Fibroblast of lung (primary cell): ENCODE measurements at places on chromosomes 6 and 20. TPM values are rescaled to one million over a fixed set of nuclear protein-coding genes. Genes with fewer than 3 reads are reported as not detected.

BANF2 gene
- polyA plus RNA-seq: not detected in 2 replicates

C20orf96 gene
- 8.5 and 8.9 TPM in 2 replicates for polyA plus RNA-seq

ERVFRD-1 gene
- not detected in 2 replicates for polyA plus RNA-seq

GRCh38 chr20:47196091-47197081 is 160.1 kb downstream of the ZMYND8 start:
- H3K4me3 ChIP-seq: no peak overlapping the region
- no peaks in the 10 kb centered on the region for H3K27me3 ChIP-seq
- peak; percentile 63 for DNase-seq
- no peaks in the 10 kb centered on the region for H3K4me1 ChIP-seq
- no peaks in the 10 kb centered on the region for H3K36me3 ChIP-seq

DNA sequence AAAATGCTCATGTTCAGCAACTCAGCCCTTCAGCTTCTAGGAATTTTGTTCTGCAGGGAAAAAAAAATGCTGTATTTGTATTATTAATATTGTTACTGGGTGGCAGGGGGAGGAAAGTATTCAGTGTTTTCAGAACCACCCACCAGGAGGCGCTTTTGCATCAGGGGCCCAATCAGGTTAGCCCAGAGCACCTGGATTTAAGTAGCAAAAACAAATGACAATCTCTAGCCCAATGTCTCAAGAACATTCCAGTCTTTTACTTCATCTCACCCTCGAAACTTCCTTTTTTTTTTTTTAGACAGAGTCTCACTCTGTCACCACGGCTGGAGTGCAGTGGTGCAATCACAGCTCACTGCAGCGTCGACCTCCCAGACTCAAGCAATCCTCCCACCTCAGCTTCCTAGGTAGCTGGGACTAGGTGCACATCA is 635 bp upstream of the C20orf203 start:
- no peaks in the 10 kb centered on the region for H3K36me3 ChIP-seq
- peaks cover 4% of the 10 kb centered on the region for H3K4me1 ChIP-seq
- H3K4me3 ChIP-seq: no peak overlapping the region
- H3K27ac ChIP-seq: no peak overlapping the region

- H3K4me3 ChIP-seq: peak overlapping the region; percentile 23
- no peak overlapping the region for H3K27ac ChIP-seq
- H3K4me1 ChIP-seq: peaks cover 7% of the 10 kb centered on the region
- no peaks in the 10 kb centered on the region for H3K36me3 ChIP-seq
- DNase-seq: peak; percentile 95
Observed at GRCh38 chr20:57698116-57698866, 11.5 kb downstream of the PMEPA1 start.

DNA sequence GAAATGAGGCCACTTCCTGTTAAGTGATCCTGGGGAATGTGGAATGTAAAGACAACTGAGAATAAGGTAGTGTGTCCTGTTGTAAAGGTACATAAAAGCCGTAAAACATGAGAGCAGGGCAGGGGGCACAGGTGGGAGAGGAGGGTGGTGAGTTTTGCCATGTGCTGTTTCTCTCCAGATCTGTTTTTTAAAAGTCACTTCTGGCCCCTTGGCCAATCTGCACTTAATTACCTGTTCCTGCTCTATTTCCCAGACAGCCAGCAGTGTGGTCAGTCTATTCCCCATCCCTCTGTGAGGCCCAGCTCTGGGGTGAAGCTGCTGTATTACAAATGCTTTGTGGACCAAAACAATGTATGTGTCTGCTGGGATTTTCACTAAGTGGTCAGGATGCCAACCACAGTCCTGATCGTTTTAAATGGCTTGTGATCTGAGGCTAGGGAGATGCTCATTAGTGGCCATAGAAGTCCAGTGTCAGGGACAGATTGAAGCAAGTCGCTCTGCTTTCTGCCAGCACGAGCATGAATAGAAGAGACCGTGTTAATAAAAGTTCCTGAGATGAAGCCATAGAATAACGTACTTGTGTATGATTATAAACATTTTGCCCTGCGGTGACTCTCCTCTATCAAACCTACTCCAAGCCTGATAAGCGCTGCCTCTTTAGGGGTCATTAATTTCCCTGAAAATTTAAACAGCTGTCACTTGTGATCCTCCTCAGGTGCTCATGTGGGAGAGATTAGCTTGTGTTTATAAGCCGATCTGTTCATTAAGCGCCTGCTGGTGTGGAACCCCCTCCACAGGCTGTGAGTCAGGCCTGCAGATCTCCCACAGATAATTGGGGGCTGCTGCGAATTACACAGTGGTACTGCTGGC is 111.8 kb upstream of the CENPW start:
- no peaks in the 10 kb centered on the region for H3K36me3 ChIP-seq
- no peak overlapping the region for H3K27ac ChIP-seq
- H3K27me3 ChIP-seq: no peaks in the 10 kb centered on the region
- no peak overlapping the region for H3K4me3 ChIP-seq
- no peak for DNase-seq
- no peaks in the 10 kb centered on the region for H3K4me1 ChIP-seq

- no peak overlapping the region for H3K27ac ChIP-seq
- DNase-seq: no peak
- no peaks in the 10 kb centered on the region for H3K4me1 ChIP-seq
- H3K4me3 ChIP-seq: no peak overlapping the region
- no peaks in the 10 kb centered on the region for H3K27me3 ChIP-seq
Observed at GRCh38 chr6:124765280-124765679, 197.0 kb upstream of the RNF217 start.

- H3K36me3 ChIP-seq: no peaks in the 10 kb centered on the region
- peak; percentile 75 for DNase-seq
- no peak overlapping the region for H3K4me3 ChIP-seq
- H3K4me1 ChIP-seq: peaks cover 3% of the 10 kb centered on the region
- no peak overlapping the region for H3K27ac ChIP-seq
- H3K27me3 ChIP-seq: peaks cover 6% of the 10 kb centered on the region
Observed at GRCh38 chr20:48904566-48905296, 16.8 kb upstream of the ARFGEF2 start.

DNA sequence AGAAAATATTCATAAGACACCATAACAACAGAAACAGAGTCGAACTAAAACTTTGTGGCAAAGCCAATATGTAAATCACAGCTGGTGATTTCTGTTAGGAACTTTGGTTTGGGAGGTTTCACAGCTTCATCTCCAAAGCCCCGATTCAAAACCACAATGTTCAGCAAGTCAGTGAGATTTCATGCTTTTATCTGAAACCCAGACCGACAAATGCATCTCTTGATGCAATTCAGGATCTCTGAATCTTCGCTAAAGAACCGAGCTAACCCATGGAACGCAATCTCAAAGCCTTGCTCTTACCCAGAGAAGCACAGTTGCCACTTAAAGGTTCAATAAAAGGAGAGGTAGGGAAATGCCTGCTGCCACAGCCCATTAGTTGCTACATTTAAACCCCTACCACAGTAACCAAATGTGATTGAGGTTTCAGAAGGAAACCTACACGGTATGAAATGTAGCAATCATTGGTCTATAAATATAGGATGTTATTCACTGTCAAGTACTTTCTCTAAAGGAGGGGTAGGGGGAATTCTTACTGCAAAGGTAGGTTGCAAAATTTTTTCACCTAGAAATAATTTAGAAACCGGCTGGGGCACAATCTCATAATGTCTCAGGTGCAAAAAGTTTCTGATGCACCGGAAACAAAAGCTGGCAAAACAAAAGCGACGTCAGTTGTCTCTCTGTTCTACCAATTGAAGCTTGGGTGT is 381.0 kb upstream of the ARID1B start:
- H3K4me3 ChIP-seq: no peak overlapping the region
- DNase-seq: no peak
- no peaks in the 10 kb centered on the region for H3K36me3 ChIP-seq
- no peaks in the 10 kb centered on the region for H3K4me1 ChIP-seq
- no peak overlapping the region for H3K27ac ChIP-seq

- DNase-seq: peak; percentile 25
- H3K27ac ChIP-seq: no peak overlapping the region
- H3K27me3 ChIP-seq: no peaks in the 10 kb centered on the region
- H3K4me1 ChIP-seq: no peaks in the 10 kb centered on the region
- no peak overlapping the region for H3K4me3 ChIP-seq
Observed at GRCh38 chr6:162156146-162156545, 571.4 kb downstream of the PRKN start.

- DNase-seq: peak; percentile 71
- H3K36me3 ChIP-seq: no peaks in the 10 kb centered on the region
- H3K4me1 ChIP-seq: no peaks in the 10 kb centered on the region
- H3K4me3 ChIP-seq: peak overlapping the region; percentile 87
- no peaks in the 10 kb centered on the region for H3K27me3 ChIP-seq
Observed at GRCh38 chr6:73309785-73310502, 44.1 kb downstream of the DPPA5 start.

DNA sequence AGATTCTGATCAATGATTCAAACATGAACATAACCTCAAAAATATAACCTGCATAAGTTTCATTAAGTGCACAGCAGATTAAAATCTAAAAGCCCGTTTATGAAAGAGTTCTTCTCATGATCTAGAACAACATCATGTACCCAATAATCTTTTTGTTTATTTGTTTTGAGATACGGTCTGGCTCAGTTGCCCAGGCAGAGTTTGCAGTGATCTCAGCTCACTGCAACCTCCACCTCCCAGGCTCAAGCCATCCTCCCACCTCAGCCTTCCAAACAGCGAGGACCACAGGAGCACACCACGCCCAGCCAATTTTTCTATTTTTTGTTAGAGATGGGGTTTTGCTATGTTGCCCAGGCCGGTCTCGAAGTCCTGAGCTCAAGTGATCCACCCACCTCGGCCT is 149.7 kb downstream of the CDK19 start:
- no peak overlapping the region for H3K4me3 ChIP-seq
- H3K27me3 ChIP-seq: no peaks in the 10 kb centered on the region
- DNase-seq: no peak
- no peaks in the 10 kb centered on the region for H3K4me1 ChIP-seq
- H3K36me3 ChIP-seq: no peaks in the 10 kb centered on the region
- no peak overlapping the region for H3K27ac ChIP-seq

- no peak overlapping the region for H3K27ac ChIP-seq
- no peaks in the 10 kb centered on the region for H3K27me3 ChIP-seq
- H3K36me3 ChIP-seq: no peaks in the 10 kb centered on the region
- no peak overlapping the region for H3K4me3 ChIP-seq
Observed at GRCh38 chr6:135858931-135859330, 7.4 kb downstream of the PDE7B start.

GRCh38 chr6:152909241-152909640 is 73.6 kb downstream of the FBXO5 start:
- no peaks in the 10 kb centered on the region for H3K4me1 ChIP-seq
- H3K27ac ChIP-seq: no peak overlapping the region
- H3K36me3 ChIP-seq: no peaks in the 10 kb centered on the region
- no peak for DNase-seq
- no peaks in the 10 kb centered on the region for H3K27me3 ChIP-seq
- H3K4me3 ChIP-seq: no peak overlapping the region

GRCh38 chr6:164401871-164402270 is 907.5 kb downstream of the C6orf118 start:
- H3K4me1 ChIP-seq: no peaks in the 10 kb centered on the region
- no peaks in the 10 kb centered on the region for H3K27me3 ChIP-seq
- H3K4me3 ChIP-seq: no peak overlapping the region
- no peak for DNase-seq

DNA sequence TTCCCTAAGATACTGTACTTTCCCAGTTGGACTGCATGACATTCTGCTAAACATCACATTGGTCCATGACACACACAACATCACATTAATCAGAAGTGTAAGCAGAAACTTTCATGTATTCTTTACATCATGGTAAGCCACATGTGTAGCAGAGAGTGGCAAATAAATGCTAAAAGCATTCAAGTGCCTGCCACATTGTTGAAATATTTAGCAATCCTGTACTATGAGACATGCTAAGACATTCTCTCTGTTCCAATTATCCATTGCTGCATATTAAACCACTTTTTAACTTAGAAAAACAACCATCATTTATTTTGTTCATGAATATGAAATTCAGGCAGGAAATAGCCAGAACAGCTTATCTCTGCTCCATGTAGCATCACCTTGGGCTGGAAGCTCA is 207.7 kb upstream of the GJE1 start:
- no peak overlapping the region for H3K27ac ChIP-seq
- H3K4me1 ChIP-seq: no peaks in the 10 kb centered on the region
- H3K27me3 ChIP-seq: no peaks in the 10 kb centered on the region
- H3K4me3 ChIP-seq: no peak overlapping the region

DNA sequence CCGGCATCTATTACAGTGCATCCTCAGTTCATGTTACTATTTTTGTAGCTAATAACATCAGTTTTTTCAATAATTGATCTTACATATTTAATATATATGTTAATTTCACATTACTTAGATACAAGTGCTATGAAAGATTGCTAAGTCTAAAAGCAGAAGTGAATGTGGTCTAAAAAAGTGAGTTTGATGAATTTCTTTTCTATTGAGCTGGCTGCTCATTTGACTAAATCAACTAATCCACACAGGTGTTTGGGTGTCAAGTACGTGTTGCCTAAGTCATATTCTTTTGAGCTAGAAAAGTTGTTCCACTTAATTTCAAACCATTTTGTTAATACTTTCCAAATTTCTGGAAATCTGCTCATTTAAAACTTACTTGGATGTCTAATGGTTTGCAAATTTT is 46.6 kb upstream of the EZR start:
- no peaks in the 10 kb centered on the region for H3K27me3 ChIP-seq
- no peaks in the 10 kb centered on the region for H3K36me3 ChIP-seq
- no peak for DNase-seq
- no peak overlapping the region for H3K4me3 ChIP-seq

- H3K27me3 ChIP-seq: no peaks in the 10 kb centered on the region
- H3K4me3 ChIP-seq: no peak overlapping the region
- no peaks in the 10 kb centered on the region for H3K36me3 ChIP-seq
- H3K4me1 ChIP-seq: peaks cover 5% of the 10 kb centered on the region
- DNase-seq: no peak
Observed at GRCh38 chr20:34575271-34575670, 16.8 kb downstream of the MAP1LC3A start.

GRCh38 chr6:5205877-5206850 is 54.6 kb downstream of the LYRM4 start:
- no peaks in the 10 kb centered on the region for H3K27me3 ChIP-seq
- H3K4me3 ChIP-seq: no peak overlapping the region
- peak; percentile 63 for DNase-seq
- H3K36me3 ChIP-seq: no peaks in the 10 kb centered on the region
- no peak overlapping the region for H3K27ac ChIP-seq

DNA sequence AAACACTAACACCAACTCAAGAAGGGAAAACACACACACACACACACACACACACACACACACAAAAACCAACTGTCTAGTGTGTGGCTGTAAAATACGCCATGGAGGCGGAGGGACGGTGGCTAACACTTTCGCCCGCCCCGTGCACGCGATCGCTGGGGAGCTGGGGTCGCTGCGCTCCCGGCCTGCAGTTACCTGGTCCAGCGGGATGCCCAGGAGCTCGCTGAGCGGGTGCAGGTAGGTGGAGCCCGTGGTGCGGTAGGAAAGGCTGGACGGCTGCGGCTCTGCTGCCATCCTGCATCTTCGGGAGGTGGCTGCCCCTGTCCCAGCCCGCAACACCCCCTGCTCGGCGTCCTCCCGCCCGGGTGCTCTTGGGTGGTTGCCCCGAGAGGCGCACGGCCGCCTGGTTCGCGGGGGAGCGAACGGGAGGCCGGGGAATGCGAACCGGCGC is 303 bp downstream of the MBOAT1 start:
- peak overlapping the region; percentile 78 for H3K27ac ChIP-seq
- H3K4me3 ChIP-seq: peak overlapping the region; percentile 87
- no peaks in the 10 kb centered on the region for H3K27me3 ChIP-seq
